Stromal cell of bone marrow (primary cell): ENCODE measurements at places on chromosomes 1 and 21.

GRCh38 chr21:19286876-19287275 is 883.3 kb upstream of the TMPRSS15 start:
- no peak for DNase-seq

- no peak for DNase-seq
These were observed 158.7 kb downstream of the PEX14 start for GRCh38 chr1:10633416-10633815.

GRCh38 chr1:94084547-94084946 is 36.4 kb downstream of the ABCA4 start:
- DNase-seq, result no peak

DNA sequence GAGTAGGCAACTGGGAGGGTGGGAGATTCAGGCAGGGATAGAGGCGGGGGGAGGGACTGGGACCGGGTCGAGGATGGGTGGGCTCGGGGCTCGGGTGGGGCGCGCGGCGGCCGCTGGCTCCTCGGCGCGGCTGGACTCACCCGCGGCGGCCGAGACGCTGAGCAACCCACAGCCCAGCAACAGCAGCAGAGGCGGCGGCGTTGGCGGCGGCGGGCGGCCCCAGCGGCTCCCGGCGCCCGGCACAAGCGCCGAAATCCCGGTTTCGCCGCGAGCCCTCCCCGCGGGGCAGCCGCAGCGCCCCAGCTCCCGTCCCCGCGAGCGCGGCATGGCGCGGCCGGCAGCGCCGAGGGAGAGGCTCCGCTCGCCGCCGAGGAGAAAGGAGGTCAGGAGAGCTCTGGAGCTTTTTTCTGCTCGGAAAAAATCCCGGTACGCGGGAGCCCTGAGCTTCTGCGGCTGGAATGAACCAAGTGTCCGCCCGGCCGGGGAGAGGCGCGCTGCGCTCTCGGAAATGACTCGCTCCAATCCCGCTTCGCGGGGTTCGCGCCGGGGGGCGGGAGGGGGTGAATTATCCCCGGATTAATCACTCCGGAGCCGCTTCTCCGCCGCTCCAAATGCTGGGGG is at the start of gene CSMD2:
CSMD2 (minus strand) TSS at position 460 of the 621 bp plus-strand sequence; CDS start at position 327, 133 bp downstream.
- peak; percentile 24 for DNase-seq

GRCh38 chr1:6471086-6471969 is 5.4 kb upstream of the TNFRSF25 start:
- DNase-seq, result no peak

- DNase-seq, result peak; percentile 83
These were observed 14.6 kb upstream of the TGFBR3 start for GRCh38 chr1:91900562-91900961.

- no peak for DNase-seq
These were observed 6.9 kb downstream of the PINK1 start for GRCh38 chr1:20640183-20640597.

DNA sequence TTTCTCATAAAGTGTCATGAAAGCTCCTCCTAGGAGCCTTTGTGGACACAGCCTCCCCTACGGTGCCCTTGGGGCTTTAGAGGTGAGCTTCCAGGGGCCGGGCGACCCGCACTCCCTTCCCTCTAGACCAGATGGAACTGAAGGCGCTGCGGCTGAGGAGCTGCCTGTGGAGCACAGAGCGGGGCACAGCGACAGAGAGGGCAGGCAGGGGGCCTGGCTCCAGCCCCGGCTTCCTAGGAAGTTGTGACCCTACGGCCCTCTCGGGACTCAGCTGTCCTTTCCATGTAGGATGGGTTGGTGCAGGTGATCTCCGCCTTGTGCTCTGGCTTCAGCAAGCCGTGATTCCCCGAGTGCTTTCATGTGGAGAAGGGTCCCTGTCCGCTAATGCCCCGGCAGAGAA is 23.6 kb upstream of the NEK2 start:
- DNase-seq, result no peak

GRCh38 chr1:74436078-74436477 is 76.3 kb downstream of the LRRC53 start:
- DNase-seq, result no peak

GRCh38 chr1:68293122-68293521 is 60.8 kb upstream of the WLS start:
- DNase-seq, result no peak

- DNase-seq, result no peak
These were observed 92.1 kb downstream of the SYF2 start for GRCh38 chr1:25140073-25140797.

DNA sequence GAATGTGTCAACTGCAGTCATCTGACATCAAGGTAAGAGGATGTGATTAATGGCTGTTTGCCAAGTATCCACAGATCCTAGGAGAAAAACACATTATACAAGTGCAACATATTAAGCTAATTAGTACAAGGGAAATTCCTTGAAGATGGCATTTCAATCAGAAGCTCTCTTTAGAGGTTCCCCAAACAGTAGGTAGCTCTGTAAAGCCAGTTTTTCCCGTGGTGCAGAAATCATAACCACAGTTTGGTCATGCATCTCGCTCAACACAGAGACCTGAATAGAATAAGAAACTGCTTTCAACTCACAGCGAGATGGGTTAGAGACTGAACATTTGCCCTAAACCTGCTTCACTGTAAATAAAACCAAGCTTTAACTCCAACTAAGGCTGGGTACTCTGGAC is 230.5 kb upstream of the CAMK1G start:
- DNase-seq, result no peak

- DNase-seq, result peak; percentile 76
These were observed 76.8 kb upstream of the AKT3 start for GRCh38 chr1:243926803-243927245.

DNA sequence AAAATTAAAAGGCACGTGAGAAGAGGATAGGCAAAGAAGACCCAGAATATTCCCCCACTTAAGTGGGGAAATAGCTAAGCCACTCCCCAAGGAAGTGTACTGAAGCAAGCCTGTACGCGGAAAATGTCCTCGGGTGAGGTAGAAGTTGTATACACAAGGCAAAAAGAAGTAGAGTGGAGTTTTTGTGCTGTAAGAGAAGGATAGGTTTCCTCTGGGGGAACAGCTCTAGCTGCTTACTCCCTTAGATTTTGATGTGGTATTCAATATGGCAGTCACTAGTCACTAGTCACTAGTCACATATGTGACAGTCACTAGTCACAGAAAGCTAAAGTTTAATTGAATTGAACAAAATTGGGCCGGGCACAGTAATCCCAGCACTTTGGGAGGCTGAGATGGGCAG is 7.6 kb downstream of the TXNIP start:
- DNase-seq, result no peak

DNA sequence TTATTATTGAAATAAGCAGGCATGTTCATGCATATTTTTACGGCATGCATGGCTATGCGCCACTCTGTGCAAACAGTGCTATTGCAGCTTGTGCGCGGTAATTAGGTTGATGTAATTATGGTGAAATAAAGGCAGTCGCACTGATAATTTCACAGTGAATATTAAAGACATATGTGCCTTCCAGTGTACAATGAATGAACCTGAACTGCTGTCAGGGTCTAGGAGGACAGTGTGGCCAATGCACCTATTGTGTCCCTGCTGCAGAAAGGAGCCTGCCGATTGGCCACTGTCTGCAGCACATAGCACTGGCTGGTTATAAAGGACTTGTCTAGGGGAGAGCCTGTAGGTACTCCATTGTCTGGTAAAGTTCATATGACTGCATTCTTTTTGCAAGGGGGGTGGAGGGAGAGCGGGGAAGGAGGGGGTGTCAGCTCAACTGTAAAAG is 340.4 kb downstream of the USP25 start:
- no peak for DNase-seq

DNA sequence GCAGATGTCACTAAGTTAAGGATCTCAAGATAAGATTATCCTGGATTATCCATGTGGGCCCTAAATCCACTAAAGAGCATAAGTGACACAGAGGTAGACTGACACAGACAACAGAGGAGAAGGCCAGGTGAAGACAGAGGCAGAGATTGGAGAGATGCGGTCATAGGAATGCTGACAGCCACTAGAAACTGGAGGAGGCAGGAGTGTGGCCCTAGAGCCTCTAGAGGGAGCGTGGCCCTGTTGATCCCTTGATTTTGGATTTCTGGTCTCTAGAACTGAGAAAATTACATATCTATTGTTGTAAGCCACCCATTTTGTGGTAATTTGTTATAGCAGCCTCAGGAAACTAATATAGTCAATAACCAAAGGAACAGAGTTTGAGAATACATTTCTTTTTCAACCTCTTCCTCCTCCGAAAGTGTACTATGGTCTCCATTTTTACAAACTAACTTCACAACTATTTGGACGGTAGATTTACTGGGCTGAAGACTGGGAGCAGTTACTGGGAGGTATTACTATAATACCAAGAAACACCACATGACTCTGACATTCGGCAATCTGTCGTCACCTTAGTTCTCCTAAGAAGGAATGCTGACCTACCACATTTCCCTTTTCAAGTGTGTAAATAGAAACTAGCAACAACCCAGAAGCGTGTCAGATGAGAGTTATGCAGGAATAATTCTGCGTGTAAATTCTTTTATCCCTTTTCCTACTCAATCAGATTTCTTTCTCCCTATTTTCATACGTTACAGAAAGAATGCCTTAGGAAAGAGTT is 116.0 kb upstream of the ZNHIT6 start:
- DNase-seq, result no peak

GRCh38 chr1:1577367-1578011 is 2.8 kb upstream of the SSU72 start:
- no peak for DNase-seq

DNA sequence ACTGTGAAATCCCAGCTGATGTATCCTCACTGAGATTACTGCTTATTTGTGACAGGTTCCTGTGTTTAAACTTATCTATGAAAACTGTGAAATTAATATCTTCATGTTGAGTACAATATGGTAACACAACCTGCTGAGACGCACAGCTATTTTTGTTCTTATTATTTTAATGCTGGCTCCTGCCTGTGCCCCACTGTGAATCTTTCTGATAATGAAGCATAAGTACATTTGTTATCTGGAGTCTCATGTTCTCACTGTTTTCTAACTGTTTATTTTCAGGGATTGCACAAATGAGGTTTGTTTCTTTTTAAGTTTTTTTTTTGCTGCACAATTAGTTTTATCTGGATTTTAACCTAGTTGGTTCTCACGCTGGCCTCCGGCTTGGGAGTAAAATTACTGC is 39.9 kb upstream of the IFNAR2 start:
- no peak for DNase-seq

- DNase-seq, result no peak
These were observed 201.1 kb downstream of the BACH1 start for GRCh38 chr21:29499734-29500343.

GRCh38 chr1:226420328-226420727 is 12.4 kb upstream of the PARP1 start:
- DNase-seq, result no peak

DNA sequence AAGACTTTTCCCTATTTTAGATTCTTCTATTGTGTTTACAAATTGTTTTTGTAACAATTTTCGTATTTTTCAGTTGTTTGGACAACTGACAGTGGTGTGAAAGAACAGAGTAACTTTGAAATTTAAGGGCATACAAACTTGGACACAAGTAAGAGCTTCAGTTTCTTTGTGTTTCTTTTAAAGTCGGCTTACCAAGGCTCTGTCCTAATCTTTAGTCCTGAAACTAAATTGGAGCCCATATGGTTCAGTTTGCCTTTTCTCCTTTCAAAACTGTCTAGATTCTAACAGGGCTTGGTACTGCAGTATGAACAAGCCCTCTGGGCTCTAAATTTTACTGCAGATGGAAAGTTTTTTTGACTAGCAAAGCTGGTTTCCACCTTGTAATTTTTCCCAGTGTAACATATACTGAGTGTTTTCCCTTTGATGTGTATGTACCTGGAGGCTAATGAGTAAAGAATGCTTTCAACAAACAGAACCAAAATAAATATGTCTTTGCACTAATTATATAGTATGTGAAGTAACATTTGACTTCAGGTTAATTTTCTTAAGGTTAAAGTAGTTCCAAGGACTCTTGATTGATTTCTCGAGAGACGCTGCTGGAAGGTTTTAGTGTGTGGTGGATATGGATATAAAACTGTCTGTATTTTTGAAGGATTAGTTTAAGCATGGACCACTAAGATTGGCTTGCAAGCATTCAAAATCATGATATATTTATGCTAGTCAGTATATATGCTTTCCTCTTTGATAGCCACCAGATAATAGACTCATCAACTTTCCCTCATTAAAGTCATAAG is 4.1 kb downstream of the SNX27 start:
- DNase-seq, result no peak

GRCh38 chr1:2198571-2198970 is 4.0 kb upstream of the FAAP20 start:
- DNase-seq, result no peak

DNA sequence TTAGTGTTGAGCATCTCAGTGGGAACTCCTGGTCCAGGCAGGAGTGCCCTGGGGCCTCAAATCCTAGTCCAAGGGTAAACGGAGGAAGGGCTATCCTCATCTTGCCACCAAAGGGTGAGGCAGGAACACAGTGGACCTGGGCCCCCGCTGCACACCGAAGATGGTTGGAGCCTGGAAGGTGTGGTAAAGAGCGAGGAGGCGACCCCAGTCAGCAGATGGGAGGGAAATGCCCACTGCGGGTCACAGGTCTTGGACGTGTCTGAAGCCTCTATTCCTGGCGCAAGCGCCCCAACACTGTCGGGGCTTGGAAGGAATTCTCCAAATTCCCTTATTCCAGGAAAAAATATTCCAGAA is 38.5 kb upstream of the SYNC start:
- no peak for DNase-seq

DNA sequence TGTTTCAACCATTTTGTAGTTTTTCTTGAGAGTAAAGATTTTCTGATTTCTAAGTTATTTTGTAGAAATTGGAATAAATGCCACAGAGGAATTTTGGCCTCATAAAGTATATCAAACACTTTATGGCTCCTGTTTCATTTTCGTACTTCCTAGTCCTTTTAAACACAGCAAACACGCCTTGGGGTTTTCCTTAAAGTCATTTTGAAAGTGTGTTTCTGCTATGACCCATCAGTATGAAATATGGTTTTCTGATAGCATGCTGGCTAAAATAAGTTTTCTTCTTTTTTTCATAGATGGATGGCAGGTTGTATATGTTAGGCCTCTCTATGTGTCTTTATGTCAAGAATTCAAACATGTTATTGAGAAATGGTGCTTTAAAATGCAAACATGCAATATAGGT is 940.1 kb upstream of the TMPRSS15 start:
- DNase-seq, result no peak

GRCh38 chr21:35227786-35228185 is 178.7 kb upstream of the RUNX1 start:
- DNase-seq, result no peak
